EH (cell line): ENCODE measurements at places on chromosomes 11 and 22.
A peak's percentile ranks its signal among the peaks of the same experiment; 100 is the strongest.

- no peak for DNase-seq
Observed at GRCh38 chr11:11826260-11826659, 15.5 kb upstream of the USP47 start.

- DNase-seq, result peak; percentile 81
Observed at GRCh38 chr11:46281371-46281831, 3.9 kb downstream of the CREB3L1 start.

DNA sequence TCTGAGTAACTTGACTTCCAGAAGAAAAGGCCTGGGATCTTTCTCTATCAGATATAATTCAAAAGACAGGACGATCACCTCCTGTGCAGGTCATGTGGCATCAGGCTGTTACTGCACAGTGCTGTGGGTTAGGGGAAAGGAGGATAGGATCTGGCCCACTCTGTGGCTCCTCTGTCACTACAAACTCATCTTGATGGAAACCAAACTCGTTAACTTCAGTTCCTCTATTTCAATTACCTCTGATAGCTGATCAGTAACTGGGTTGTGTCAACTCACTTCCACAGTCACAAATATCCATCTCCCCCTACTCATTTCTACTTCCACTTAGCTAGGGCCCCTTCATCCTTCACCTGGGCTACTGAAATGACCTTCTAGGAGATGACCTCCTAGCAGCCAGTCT, 95.2 kb downstream of the RCN1 start:
- no peak for DNase-seq

- DNase-seq, result no peak
Observed at GRCh38 chr22:24232124-24232523, 12.8 kb downstream of the GGT5 start.

DNA sequence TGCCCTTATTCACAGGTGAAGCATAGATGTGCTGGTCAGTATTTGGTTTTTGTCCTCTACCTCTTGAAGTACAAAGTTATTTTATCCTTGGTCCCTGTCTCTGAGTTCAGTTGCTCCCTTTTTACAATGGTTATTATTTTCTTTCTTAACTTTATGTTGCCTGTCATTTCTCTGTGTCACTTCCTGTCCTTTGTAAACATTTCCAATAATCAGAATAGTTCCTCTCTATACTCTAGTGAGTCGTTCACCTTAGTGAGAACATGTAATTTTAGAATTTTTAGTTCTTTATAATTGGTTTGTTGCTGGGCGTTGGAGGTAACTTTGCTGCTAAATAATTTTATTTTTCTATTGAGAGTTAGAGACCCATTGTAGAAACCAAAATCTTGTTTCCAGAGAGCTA, 16.0 kb downstream of the CSTPP1 start:
- DNase-seq, result no peak
